ENCODE measurements at places on chromosomes 5 and 9. TPM values are rescaled to one million over a fixed set of nuclear protein-coding genes. Genes with fewer than 3 reads are reported as not detected.

The CKMT2 gene
- not detected for total RNA-seq

The SV2C gene
- total RNA-seq, result not detected

The PCDHGA5 gene
- not detected for total RNA-seq

The SH3PXD2B gene
- total RNA-seq, result 14.3 TPM

The PTCD2 gene
- 3.4 TPM for total RNA-seq

The PCDHB11 gene
- total RNA-seq, result 0.43 TPM

The PDE8B gene
- total RNA-seq, result not detected

The BAAT gene
- 0.24 TPM for total RNA-seq

The ADRA1B gene
- not detected for total RNA-seq

The GABRA6 gene
- not detected for total RNA-seq
